ENCODE measurements at places on chromosomes 16 and 17. TPM values are rescaled to one million over a fixed set of nuclear protein-coding genes. Genes with fewer than 3 reads are reported as not detected.

The SLC7A6 gene
- 19.3 TPM for total RNA-seq

The QPRT gene
- total RNA-seq, result 1.7 TPM

The ZNF771 gene
- total RNA-seq, result 19.7 TPM

The TUFM gene
- 147 TPM for total RNA-seq

The CCDC57 gene
- total RNA-seq, result 13.5 TPM

The TNFSF13 gene
- total RNA-seq, result not detected

The CTRB2 gene
- total RNA-seq, result not detected

The ZNF597 gene
- 1.9 TPM for total RNA-seq

DNA sequence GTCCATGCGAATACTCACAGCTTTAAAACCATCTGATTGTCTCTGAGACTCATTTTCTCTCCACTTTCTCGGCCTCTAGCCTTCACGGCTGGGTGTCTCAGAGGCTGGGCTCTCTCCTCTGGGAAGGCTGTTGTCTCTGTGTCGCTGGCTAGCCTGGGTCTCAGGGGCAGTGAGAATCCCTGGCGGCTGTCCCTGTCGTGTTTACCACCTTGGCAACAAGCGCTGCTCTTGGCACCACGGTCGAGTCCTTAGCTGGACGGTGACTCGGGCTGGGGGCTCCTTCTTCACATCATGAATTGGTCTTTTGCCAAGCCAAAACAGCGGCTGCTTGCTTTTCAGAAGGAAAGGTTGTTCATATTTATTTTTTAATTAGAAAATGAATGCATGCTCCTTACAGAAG is 81.1 kb downstream of the MSI2 start:
- no peak for DNase-seq

DNA sequence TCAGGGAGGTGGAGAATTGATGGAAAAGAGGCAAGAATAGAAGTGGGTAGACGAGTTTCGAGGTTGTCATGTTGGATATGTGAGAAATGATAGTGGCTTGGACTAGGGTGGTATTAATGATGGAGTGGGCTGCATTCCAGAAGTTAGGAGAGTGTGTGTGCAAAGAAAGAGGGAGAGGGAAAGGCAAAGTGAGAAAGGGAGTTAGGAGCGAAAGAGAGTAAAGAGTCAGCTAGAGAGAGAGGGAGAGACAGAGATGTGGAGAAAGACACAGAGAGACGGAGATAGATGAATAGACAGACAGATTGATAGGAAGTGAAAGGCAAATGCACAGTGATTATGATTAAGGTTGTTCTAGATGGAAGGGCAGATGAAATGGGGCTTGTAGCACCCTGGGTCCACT is 5.4 kb upstream of the GPR139 start:
- no peak for DNase-seq

- peak; percentile 19 for DNase-seq
These were observed 4.3 kb upstream of the WIPI1 start for GRCh38 chr17:68461589-68461988.

DNA sequence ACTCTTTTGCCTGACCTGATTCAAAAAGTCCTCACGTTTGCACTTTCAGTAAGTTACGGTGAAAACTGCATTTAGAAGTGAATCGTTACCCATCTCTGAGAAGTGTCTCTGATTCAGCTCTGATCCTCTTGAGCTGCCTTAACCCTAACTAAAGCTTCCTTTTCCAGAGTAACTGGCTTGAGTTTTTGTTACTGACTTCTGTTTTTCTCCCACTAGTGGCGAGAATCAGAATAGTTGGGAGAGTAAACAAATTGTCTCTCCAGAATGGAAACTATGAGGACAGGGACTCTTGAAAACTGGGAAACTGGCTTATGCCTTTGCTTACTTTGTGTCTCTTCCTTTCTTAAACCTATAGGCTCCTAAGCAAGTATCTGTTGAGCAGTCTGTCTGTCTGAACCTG is 31.3 kb upstream of the KPNB1 start:
- peak; percentile 47 for DNase-seq

- no peak for DNase-seq
These were observed 403.6 kb upstream of the MON1B start for GRCh38 chr16:76787394-76787793.

DNA sequence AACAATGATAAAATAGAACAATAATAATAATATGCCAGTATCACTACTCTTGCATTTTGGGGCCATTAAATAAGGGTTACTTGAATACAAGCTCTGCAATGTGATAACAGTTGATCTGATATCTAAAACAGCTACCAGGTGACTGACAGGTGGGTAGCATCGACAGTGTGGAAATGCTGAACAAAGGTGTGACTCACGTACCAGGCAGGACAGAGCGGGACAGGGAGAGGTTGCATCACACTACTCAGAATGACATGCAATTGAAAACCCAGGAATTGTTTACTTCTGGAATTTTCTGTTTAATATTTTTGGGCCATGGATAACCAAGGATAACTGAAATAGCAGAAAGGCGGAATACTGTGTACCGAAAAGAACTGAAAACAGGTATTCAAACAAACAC is 15.8 kb upstream of the ZNF19 start:
- no peak for DNase-seq

GRCh38 chr16:20826039-20826566 is 19.8 kb downstream of the REXO5 start:
- no peak for DNase-seq

- no peak for DNase-seq
These were observed 20.1 kb upstream of the YWHAE start for GRCh38 chr17:1420163-1420562.

DNA sequence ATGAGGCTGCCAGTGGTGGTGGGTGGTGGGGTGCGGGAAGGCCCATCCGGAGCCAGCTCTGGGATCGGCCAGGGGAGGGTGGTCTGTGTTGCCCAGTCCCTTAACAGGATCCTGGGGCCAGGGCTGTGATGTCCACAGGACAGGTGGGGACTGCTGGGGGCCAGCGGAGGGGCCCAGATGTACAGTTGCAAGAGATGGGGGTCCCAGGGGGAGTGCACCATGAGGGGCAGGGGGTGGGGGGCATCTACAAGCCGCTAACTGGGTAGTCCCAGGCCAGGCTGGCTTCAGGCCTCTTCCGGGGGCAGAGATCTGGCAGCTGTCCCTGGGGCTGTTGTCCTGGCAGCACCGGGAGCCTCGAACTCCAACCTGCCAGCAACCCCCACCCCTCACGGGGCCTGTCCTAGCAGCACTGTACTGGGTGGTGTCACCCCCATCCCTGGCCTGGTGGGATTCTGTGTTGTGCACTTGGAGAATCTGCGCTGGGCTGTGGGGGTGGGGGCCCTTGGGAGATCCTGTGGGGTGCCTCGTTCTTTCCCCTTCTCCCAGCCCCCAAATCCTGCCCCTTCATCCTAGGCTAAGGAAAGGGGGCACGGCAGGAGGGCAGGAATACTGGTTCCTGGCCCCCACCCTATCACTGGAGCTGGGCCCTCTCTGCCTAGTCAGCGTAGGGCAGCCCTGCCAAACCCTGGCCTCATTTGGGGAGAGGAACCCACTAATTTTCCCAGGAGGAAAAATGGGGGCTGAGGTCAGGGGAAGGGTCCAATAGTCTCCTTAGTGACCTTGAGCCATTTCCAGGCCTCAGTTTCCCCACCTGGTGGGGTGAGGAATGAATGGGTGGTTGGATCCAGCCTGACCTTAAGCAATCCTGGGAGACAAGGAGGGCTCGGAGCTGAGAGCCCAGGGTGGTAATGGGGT is 1.4 kb downstream of the MTSS2 start:
- no peak for DNase-seq

GRCh38 chr16:30152517-30152916 is 29.5 kb upstream of the MAPK3 start:
- DNase-seq, result no peak

- DNase-seq, result peak; percentile 98
These were observed 144.7 kb upstream of the SOX9 start for GRCh38 chr17:71976011-71976649.

- DNase-seq, result no peak
These were observed 166.1 kb downstream of the PRKCA start for GRCh38 chr17:66468241-66469087.

GRCh38 chr16:89823087-89823823 is 5.0 kb upstream of the SPIRE2 start:
- no peak for DNase-seq

GRCh38 chr17:65053354-65053881 is 3.1 kb downstream of the GNA13 start:
- DNase-seq, result no peak

- no peak for DNase-seq
These were observed 13.8 kb downstream of the DNAAF8 start for GRCh38 chr16:4747906-4748681.

- DNase-seq, result no peak
These were observed 2.4 kb downstream of the CACNB1 start for GRCh38 chr17:39194985-39195524.

DNA sequence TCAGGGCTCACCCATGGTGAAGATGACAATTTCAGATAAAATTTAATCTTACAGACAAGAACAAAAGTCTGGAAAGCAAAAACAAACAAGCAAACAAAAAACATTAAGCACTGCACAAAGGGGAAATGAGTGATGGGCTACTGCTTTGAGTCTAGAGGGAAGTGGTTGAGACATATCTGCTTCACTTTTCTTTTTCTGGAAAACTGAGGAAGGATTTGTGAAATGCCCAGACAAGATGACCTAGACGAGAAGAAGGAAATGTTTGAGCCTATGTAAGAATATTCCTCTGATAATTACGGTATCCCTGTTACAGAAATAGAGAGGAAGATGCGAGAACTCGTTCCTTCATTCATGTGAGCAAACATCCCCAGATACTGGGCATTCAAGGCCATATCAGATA is 11.5 kb upstream of the HYDIN start:
- DNase-seq, result no peak

- DNase-seq, result peak; percentile 63
These were observed 8.2 kb downstream of the NTHL1 start for GRCh38 chr16:2039274-2040031.

DNA sequence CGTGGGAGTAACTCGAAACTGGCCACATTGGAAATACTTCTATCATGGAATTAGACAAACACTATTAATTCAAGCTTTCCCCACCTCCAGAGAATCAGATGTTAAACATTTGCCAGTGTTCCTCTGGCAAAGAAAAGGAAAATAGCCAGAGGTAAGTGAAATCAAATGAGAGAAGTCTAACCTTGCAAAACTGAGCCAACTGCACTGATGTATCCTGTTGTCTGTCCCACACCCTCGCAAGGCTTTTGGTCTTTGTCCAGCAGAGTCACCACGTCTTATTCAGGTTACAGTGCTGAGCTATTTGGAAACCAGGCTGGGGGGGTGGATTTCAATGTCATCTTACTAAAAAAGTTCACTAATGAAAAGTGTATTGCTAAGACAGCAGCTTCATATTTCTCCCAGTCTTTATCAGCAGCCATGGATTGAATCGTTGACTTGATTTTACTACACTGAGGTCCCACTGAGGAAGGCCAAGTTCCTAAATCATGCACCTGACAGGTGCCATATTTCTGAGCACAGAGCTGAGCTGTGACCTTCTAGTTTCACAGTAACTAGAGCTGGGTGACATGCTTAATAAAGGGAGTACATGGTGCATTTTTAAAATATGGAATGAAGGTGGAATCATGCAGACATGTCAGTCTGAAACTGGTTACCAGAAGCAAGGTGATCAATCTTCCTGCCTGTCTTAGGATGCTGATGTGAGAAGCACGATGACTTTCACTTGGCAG is 85.2 kb upstream of the HSBP1 start:
- no peak for DNase-seq

GRCh38 chr16:72042157-72042660 is 12.1 kb upstream of the HP start:
- DNase-seq, result peak; percentile 96

DNA sequence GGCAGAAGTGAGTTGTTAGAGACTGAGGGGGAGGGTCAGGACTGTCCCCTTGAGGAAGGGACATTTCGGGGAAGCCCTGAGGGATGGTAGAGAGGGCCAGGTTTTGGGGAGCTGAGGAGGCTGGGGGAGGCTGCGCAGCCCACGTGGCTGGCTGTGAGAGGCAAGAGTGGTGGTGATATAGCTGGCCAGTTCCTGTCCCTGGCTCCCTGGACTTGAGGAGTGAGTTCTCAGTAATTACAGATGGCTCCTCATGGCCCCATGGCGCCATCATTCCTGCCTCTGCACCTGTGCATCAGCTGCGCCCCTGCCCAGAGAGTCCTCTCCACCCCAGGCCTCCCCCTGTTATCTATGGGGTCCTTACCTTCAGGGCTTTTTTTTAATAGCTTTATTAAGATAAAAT is 30.3 kb downstream of the MPRIP start:
- no peak for DNase-seq

DNA sequence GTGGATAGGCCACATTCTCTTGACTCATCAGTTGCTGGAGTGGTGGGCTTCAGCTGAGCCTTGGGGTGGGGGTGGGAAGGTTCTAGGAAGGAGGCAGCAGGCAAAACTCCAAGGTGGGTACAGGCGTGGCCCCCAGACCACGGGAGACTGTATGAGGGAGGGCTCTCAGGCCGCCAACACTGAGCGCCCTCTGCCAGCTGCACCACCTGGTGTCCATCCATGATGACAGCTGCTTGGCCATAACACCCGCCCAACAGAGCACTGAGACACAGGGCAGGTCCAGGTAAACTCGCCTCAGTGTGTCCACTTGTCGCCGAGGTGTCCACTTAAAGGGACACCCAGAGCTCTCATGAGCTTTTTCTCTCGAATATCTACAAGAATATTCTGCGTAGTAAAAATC is 133.5 kb downstream of the C16orf95 start:
- DNase-seq, result no peak

GRCh38 chr17:18896146-18896545 is 38.2 kb downstream of the PRPSAP2 start:
- DNase-seq, result no peak

DNA sequence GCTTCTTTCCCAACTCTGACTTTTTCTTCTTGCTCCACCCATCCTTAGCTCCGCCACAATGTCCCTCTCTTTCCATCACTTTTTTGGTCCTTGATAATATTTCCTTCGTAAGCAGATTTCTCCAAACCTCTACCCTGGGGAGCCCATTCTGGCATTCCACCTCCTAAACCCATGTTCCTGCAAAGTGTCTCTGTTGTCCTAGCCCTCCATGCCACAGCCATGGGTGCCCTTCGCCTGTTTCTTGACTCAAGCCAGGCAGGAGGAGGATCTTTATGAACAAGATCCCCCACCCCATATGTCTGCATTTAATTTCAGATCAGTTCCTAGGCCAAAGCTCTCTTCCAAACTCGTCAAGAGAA is 42.4 kb downstream of the GAS7 start:
- no peak for DNase-seq

DNA sequence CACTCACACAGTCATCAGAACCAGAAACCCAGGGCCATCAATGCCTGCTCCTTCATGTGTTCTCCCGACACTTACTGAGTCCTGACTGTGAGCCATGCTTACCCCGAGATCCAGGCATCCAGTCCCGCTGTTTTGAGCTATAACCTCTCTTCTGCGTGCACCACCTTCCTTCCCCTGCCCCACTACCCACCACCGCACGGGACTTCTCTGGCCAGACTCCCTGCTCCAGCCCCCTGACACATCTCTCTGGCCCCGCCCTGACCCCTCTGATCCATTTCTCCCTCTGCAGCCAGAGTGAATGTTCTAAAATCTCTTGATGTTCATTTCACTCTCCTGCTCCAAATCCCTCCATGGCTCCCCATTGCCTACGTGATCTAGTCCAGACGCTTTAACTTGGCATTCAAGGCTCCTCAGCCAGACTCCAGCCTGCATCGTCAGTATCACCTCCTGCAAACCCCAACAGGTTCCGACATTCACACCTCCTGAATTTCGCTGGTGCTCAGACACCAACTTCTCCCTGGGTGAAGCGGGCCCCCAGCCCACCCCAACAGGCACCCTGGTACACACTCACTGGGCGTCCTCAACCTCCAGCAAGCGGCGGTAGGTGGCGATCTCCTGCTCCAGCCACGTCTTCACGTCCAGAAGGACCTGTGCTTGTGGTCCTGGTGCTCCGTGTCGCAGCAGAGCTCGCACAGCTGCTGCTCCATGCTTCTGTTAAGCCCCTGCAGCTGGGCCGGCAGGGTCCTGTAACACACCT is 3.1 kb upstream of the KRT17 start:
- no peak for DNase-seq

GRCh38 chr17:63095459-63095858 is 129.4 kb downstream of the TANC2 start:
- no peak for DNase-seq
